Kidney (tissue), 22 donors: ENCODE measurements at places on chromosomes 5 and 9.
A peak's percentile ranks its signal among the peaks of the same experiment; 100 is the strongest.

- DNase-seq: peak; percentile 67
Measured at GRCh38 chr5:134174841-134175839, 1.6 kb downstream of the SKP1 start.

DNA sequence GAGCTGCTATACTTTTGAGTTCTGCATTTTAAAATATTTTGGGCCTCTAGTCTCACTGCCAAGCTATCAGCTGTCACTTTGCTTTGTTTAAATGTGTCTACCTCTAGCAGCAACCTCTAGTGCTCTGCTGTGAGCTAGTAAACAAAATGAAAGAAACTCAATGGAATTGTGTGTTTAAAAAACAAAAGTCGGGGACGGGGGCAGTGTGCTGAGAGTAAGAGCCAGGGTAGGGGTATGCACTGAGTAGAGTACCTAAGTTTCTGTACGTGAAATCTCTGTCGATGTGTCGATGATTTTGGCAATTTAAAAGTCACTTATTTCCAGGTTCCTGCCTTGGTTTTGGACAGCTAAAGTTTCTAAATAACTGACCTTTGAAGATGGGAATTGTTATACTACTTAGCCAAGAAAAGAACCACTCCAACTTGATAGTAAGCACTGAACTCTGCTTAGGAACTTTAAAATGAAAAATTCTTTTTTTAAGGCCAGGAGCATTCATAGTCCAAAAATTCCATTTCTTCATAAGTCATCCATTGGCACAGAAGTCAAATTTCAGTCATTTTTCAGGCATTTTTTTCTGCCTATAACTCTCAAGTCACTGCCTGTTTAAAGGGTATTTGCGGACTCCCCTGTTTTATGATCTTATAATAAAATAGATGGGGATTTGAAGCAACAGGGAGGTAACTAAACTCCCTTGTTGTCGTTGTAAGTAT lies 111.5 kb downstream of the SAXO1 start:
- DNase-seq: no peak

- no peak for DNase-seq
Measured at GRCh38 chr9:135908754-135909204, 1.4 kb upstream of the CAMSAP1 start.

GRCh38 chr5:108214857-108215256 lies 167.0 kb downstream of the FBXL17 start:
- DNase-seq: no peak

DNA sequence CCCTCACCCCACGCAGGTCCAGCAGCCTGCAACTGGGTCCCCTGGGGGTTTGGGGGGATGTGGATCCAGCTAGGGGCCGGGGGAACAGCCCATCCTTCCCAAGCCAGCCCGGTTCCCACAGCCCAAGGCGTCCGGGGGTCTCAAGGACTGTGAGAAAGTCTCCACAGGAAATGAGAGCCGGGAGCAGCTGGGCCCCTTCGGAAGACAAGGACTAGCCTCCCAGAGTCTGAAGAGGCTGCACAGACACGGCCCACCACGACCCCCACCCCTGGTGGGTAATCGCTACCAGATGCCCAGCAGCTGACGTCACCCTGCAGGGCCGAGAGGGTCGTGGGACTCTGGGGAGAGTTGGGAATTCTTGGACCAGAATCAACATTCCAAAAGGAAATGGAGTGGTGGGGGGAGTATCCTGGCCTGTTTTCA lies 10.5 kb downstream of the SH2D3C start:
- DNase-seq: peak; percentile 81

- peak; percentile 93 for DNase-seq
Measured at GRCh38 chr5:32709750-32710549, 1.2 kb upstream of the NPR3 start.

DNA sequence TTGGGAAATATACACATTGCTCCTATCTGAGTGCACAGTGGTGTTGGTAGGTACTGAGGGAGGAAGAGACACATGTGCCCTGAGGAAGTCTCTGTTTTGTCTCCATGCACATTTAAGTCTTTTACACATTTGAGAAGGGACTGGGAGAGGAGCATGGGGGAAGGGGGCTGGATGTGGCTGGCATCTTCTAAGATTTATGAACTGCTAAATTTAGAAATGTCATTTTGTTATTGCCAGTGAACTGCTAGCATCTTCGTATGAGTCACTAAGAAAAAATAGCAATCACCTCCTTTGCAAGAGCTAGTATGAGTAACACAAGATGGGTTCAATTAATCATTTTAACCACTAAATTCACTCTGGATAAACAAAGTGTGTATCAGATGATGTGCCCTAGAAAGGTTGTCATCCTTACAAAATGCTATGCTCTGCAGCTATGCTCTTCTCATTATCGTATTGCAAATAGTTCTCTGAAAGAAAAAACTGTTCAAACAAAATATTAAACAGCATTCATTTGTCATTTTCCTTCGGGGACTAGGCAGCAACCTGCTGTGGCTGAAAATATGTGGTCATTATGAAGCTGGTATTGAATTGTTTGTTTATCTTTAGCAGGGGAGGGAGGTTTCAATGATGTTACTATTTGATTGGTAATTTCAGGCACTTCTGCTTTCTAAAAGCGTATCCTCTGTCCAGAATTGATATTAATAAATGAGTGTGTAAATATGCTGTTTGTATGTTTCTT lies 236.5 kb downstream of the DMRTA1 start:
- peak; percentile 25 for DNase-seq

- DNase-seq: no peak
Measured at GRCh38 chr5:112374818-112375217, 44.3 kb downstream of the EPB41L4A start.

- no peak for DNase-seq
Measured at GRCh38 chr5:72486371-72486770, 20.8 kb downstream of the ZNF366 start.

DNA sequence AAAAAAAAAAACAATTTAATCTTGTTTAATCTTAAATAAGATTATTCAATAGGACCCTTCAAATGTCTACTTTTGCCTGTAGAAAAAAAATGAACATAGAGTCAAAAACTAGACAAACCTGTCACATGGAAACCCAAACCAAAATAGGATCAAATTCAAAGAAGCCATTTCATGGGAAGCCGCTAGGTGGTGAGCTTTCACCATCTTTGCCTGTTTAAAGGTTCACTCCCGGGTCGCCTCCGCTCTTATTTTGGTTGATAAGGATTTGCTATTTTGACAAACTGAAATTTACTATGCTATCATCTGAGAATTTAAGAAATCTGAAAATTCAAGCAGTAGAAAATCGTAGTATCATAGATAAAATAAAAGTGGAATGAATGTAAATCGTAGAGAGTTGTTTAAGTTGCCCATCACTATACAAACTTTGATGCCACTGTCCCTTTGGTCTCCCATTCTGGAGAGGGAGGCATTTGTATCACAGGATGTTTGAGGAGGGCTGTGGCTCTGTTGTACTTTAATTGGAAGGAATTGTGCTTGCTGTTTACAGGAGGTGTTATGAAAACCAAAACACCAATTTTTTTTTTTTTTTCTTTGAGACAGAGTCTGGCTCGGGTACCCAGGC lies 43.5 kb upstream of the DNAH5 start:
- peak; percentile 77 for DNase-seq

- no peak for DNase-seq
Measured at GRCh38 chr5:82985763-82986162, 91.4 kb downstream of the TMEM167A start.

- DNase-seq: peak; percentile 85
Measured at GRCh38 chr9:135343837-135344522, 135.6 kb upstream of the PPP1R26 start.

GRCh38 chr9:125972012-125972729 lies 225.0 kb downstream of the PBX3 start:
- DNase-seq: no peak

DNA sequence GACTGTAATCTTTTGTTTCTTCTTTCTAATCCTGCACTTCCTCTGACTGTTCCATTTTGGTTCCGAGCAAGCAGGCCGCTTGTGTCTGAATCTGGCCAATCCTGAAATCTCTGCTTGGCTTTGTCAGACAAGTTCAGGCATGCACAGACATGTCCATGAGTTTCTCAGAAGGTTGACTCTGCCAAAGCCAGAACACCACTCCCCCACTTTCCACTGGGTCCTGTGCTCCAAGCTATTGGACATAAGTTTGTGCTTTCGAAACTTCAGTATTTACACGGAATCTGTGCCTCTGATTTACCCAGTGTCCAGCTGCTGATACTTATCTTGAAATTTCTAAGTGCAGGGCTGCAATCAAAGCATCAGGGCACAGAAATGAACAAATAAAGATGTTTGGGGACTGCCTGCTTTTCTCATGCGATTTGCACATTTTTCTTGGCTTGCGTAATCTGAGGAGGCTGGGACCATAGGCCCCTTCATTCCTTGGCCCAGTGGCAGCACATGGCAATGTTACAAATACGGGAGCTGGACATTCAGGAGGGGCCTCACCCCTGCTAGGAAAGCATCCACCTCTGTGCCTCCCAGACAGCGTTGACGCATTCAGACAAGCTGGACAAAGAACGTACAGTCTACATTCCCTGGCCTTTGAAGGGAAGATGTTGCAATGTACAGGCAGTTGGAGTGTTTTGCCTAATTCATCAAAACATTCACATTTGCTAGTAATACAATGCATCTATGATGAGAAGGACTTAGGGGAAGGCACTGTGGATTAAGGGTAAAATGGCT lies 209.2 kb upstream of the PAPPA start:
- DNase-seq: no peak

DNA sequence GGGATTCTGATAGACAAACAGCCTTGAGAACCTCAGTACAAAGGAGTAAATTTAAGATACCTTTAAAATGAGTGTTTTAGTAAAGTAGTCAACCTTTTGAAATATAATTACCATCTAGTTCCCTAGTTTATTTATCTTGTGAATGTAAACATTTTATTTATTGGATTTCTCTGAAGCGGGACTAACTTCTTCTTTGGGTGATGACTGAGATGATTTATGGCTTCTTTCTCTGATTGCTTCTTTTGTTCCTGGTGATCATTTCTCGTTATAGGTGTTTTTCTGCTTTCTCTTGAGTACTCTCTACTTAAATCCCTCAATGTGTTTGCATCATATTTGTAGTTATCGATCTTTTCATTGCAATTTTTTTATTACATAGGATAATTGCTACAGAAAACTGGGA lies 33.2 kb downstream of the PRDM6 start:
- no peak for DNase-seq
